ENCODE measurements at places on chromosomes 1 and 21.

DNA sequence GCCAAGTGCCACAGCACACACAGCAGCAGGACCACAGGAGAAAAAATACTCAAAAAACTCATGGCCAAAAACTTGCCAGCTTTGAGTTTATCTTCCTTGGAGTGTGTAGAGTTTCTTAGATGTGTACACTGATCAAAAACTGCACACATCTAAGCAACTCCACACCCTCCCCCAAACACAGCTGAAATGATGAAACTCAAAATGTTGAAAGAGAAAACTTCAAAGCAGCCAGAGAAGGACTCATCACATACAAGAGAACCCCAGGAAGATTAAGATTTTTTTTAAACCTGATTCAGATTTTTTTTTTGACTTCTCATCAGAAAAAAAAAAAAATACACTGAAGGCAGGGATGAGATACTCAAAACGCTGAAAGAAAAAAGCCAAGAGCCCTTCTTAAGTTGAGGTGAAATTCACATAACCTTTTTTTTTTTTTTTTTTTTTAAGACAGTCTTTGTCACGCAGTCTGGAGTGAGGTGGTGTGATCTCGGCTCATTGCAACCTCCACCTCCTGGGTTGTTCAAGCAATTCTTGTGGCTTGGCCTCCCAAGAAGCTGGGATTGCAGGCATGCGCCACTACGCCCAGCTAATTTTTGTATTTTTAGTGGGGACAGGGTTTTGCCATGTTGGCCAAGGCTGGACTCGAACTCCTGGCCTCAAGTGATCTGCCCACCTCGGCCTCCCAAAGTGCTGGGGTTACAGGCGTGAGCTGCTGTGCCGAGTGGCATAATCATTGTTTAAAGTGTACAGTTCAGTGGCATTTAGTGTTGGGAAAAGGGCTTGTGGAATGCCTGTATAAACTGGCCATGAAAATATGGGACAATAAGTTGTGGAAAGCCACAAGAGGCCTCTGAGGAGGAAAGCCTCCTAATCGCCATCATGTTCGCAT is 20.9 kb upstream of the PDXK start:
- H3K27me3 ChIP-seq, result no peaks in the 10 kb centered on the region
- no peak overlapping the region for H3K4me3 ChIP-seq
- H3K27ac ChIP-seq, result no peak overlapping the region
- peaks cover 9% of the 10 kb centered on the region for H3K4me1 ChIP-seq

GRCh38 chr1:156523801-156524480 is 23.4 kb upstream of the MEF2D start:
- H3K4me1 ChIP-seq, result peaks cover 34% of the 10 kb centered on the region
- H3K27ac ChIP-seq, result peak overlapping the region; percentile 81
- H3K27me3 ChIP-seq, result peaks cover 2% of the 10 kb centered on the region
- peaks cover 33% of the 10 kb centered on the region for H3K36me3 ChIP-seq
- no peak overlapping the region for H3K4me3 ChIP-seq

- no peak for DNase-seq
- H3K36me3 ChIP-seq, result no peaks in the 10 kb centered on the region
- H3K4me3 ChIP-seq, result no peak overlapping the region
- H3K4me1 ChIP-seq, result peaks cover 4% of the 10 kb centered on the region
- H3K27me3 ChIP-seq, result no peaks in the 10 kb centered on the region
- no peak overlapping the region for H3K27ac ChIP-seq
Observed at GRCh38 chr1:99738858-99739465, 27.5 kb downstream of the FRRS1 start.

- no peak for DNase-seq
- H3K36me3 ChIP-seq, result no peaks in the 10 kb centered on the region
- H3K27ac ChIP-seq, result no peak overlapping the region
- H3K4me1 ChIP-seq, result peaks cover 2% of the 10 kb centered on the region
- H3K27me3 ChIP-seq, result no peaks in the 10 kb centered on the region
- no peak overlapping the region for H3K4me3 ChIP-seq
Observed at GRCh38 chr1:115466433-115466832, 128.4 kb upstream of the NGF start.

GRCh38 chr1:50369830-50370229 is 53.4 kb downstream of the DMRTA2 start:
- H3K27me3 ChIP-seq, result peaks cover 11% of the 10 kb centered on the region
- H3K4me1 ChIP-seq, result no peaks in the 10 kb centered on the region
- no peak overlapping the region for H3K4me3 ChIP-seq
- H3K27ac ChIP-seq, result no peak overlapping the region
- H3K36me3 ChIP-seq, result no peaks in the 10 kb centered on the region

GRCh38 chr1:32884726-32885125 is 1.6 kb upstream of the HPCA start:
- no peak overlapping the region for H3K27ac ChIP-seq
- H3K36me3 ChIP-seq, result no peaks in the 10 kb centered on the region
- H3K4me3 ChIP-seq, result no peak overlapping the region
- H3K27me3 ChIP-seq, result peaks cover 44% of the 10 kb centered on the region
- H3K4me1 ChIP-seq, result no peaks in the 10 kb centered on the region

DNA sequence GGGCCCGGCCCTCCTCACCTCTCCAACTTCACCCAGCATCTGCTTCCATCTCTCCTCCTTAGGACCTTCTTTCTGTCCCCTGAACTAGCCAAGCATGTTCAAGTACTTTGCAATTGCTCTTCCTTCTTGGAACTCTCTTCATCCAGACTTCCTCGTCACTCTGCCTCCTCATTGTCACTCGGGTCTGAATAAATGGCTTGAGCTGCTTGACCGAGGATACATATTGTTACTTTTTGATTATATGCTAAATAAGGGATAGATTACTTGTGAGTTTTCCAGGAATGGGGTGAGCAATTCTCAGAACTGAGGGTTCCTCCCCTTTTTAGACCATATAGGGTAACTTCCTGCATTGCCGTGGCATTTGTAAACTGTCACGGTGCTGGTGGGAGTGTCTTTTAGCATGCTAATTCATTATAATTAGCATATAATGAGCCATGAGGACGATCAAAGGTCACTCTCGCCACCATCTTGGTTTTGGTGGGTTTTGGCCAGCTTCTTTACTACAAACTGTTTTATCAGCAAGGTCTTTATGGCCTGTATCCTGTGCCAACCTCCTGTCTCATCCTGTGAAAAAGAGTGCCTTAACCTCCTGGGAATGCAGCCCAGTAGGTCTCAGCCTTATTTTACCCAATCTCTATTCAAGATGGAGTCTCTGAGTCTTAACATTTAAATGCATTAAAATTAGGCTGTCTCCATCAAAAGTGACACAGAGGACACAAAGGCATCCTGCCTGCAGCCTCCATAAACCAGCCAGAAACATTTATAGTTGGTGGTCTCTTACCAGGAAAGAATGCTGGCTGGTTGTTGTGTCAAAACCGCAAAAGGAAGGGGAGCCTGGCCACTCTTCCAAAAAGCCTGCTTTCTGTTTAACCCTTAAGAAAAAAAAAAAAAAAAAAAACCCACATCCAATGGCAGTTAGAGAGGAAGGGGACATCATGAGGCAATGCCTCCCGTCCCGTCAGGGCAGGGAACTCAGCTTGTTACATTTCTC is 179.3 kb downstream of the KAZN start:
- H3K27ac ChIP-seq, result no peak overlapping the region
- no peaks in the 10 kb centered on the region for H3K36me3 ChIP-seq
- no peaks in the 10 kb centered on the region for H3K27me3 ChIP-seq
- DNase-seq, result no peak
- H3K4me3 ChIP-seq, result no peak overlapping the region

DNA sequence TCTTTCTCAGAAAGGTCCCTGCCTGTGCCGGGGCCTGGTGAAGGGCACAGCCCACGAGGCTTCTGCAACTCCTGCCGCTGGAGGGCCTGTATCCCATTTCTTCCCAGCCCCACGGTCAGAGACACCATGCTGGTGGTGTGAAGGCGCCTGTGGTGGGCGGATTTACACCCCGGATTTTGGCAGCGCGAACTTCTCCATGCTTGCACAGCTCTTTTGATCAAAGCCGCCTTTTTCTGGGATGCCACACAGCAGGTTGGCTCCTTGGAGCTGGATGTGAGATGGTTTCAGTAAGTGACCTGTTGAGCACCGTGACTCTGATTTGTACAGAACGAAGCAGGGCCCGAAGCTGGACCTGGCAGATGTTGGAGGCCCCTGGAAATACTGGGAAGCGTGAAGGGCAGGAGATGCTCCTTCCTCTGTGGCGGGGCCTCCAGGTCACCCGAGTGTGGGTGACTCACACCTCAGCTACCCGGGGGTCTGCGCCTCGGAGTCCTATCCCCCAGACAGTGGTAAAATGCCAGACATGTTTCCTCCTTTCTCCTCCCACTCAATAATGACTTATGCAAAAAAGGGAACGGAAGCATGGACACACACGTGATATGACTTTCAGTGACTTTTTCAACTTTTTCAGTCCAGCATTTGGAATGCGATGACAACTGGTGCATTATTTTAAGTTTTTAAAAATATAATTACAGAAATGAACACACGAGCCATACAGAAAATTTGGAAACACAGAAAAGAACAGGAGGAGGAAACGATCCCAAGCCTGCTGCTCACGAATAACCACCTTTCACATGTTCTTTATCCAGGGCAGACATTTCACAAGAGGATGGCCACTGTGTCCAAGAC is 9.0 kb downstream of the UMODL1 start:
- H3K4me1 ChIP-seq, result no peaks in the 10 kb centered on the region
- H3K27me3 ChIP-seq, result peaks cover 2% of the 10 kb centered on the region
- no peak overlapping the region for H3K4me3 ChIP-seq
- H3K27ac ChIP-seq, result no peak overlapping the region

GRCh38 chr1:10856176-10856683 is 59.8 kb upstream of the CASZ1 start:
- no peak overlapping the region for H3K4me3 ChIP-seq
- H3K27me3 ChIP-seq, result peaks cover 14% of the 10 kb centered on the region
- no peaks in the 10 kb centered on the region for H3K4me1 ChIP-seq
- no peak for DNase-seq

- H3K4me3 ChIP-seq, result peak overlapping the region; percentile 95
- peak overlapping the region; percentile 99 for H3K27ac ChIP-seq
- H3K36me3 ChIP-seq, result peaks cover 61% of the 10 kb centered on the region
- H3K4me1 ChIP-seq, result peaks cover 48% of the 10 kb centered on the region
- peaks cover 2% of the 10 kb centered on the region for H3K27me3 ChIP-seq
Observed at GRCh38 chr1:167516404-167517388, 1.6 kb downstream of the CD247 start.

DNA sequence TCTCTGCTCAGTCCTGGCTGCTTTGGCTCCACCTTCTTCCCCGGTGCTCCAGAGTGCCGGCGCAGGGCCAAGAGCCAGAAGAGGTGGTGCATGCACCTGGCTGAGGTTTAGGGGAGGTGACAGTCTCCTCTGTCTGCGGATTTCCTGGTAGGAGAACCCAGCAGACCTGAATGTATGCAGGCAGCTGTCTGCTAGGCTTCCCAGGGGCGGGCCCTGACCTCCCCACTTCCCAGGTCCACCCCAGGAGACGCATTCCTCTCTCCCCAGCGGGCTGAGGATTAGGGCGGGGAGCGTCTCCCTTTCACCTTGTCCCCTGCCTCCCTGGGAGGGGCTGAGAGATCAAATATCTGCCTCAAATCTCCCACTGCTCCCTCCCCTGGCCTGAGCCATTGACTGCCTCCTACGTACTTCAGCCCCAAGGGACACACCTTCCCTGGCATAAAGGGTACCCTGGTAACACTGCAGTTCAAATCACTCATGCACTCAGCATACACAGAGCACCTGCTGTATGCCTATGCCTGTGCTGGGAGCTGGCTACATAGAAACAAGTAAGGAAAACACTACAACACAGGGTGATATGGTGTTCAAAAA is 27.5 kb downstream of the DMBX1 start:
- H3K27ac ChIP-seq, result no peak overlapping the region
- H3K36me3 ChIP-seq, result no peaks in the 10 kb centered on the region
- peaks cover 7% of the 10 kb centered on the region for H3K4me1 ChIP-seq
- no peak for DNase-seq

DNA sequence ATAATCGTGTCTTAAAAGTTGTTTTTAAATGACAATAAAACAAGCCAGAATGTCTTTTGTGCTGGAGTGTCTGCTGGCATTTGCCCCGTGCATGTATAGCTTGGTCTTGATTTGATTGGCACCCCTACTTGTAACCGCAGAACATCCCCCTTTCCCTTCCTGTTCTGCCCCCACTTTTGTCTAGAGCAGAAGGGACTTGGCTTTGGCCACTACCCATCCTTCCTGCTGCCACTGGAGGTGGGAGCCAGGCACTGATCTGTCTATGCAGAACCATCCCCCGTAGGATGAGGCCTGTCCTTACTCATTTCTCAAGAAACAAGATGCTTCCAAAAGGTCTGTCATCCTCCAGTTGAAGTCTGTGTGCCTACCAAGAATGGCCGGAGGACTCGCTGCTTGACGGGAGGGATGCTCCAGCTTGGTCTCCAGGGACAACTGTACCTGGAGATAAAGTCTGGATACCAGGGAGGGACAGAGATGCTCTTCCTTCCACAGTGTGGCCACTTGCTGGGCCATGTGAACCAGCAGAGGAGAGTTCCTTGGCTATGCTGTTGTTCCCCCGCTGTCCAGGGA is 1.1 kb upstream of the SLC27A3 start:
- peak overlapping the region; percentile 33 for H3K27ac ChIP-seq
- peaks cover 24% of the 10 kb centered on the region for H3K4me1 ChIP-seq
- H3K36me3 ChIP-seq, result peaks cover 43% of the 10 kb centered on the region
- no peaks in the 10 kb centered on the region for H3K27me3 ChIP-seq
- H3K4me3 ChIP-seq, result no peak overlapping the region
- no peak for DNase-seq

DNA sequence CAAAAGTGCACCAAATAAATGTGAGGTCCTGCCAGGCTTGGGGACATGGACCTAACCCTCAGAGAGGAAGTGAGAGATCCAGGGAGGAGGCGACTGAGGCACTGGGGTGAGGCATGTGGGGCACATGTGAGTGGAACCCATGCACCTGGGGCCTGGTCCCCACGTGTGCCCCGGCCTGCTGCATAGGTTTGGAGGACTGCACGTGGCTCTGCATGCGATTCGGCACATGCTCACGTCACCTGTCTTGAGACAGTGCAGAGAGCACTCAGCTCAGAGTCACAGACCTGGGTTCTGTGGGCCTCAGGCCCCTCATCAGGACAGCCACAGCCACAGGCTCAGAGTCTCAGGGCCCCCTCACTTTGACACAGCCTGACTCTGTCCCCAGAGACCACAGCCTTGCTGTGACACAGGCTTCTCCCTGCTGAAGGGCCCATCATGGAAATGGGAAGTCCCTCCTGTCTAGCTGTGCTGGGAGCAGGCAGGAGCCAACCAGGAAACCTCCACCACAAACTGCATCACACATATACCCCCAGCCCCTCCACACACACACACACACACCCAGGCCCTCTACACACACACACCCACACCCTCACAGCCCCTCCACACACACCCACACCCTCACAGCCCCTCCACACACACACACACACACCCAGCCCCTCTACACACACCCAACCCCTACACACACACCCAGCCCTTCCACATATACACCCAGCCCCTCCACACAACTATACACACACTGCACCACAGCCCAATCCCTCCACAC is 48.2 kb downstream of the SLC9A1 start:
- no peaks in the 10 kb centered on the region for H3K27me3 ChIP-seq
- DNase-seq, result no peak
- peaks cover 11% of the 10 kb centered on the region for H3K4me1 ChIP-seq
- peak overlapping the region; percentile 66 for H3K27ac ChIP-seq
- H3K36me3 ChIP-seq, result peaks cover 9% of the 10 kb centered on the region

- H3K4me3 ChIP-seq, result no peak overlapping the region
- H3K4me1 ChIP-seq, result peaks cover 3% of the 10 kb centered on the region
- peaks cover 41% of the 10 kb centered on the region for H3K27me3 ChIP-seq
- DNase-seq, result no peak
Observed at GRCh38 chr1:172827301-172827700, 168.4 kb downstream of the FASLG start.

GRCh38 chr1:227472772-227473171 is 90.6 kb upstream of the ZNF678 start:
- no peaks in the 10 kb centered on the region for H3K4me1 ChIP-seq
- peaks cover 13% of the 10 kb centered on the region for H3K27me3 ChIP-seq
- H3K36me3 ChIP-seq, result no peaks in the 10 kb centered on the region
- H3K4me3 ChIP-seq, result no peak overlapping the region
- no peak overlapping the region for H3K27ac ChIP-seq
